Endothelial cell (in vitro differentiated cells): ENCODE measurements at places on chromosomes 6 and 20. TPM values are rescaled to one million over a fixed set of nuclear protein-coding genes. Genes with fewer than 3 reads are reported as not detected.

TREML1 gene
- 2.3 TPM for total RNA-seq

ASIP gene
- total RNA-seq: not detected

BANF2 gene
- not detected for total RNA-seq

PLAGL1 gene
- 294 TPM for total RNA-seq

CNR1 gene
- 2.0 TPM for total RNA-seq

NPEPL1 gene
- 37.6 TPM for total RNA-seq
